ENCODE measurements at places on chromosomes 11 and 22. TPM values are rescaled to one million over a fixed set of nuclear protein-coding genes. Genes with fewer than 3 reads are reported as not detected.

SDHAF2 gene
- 29.9 TPM for polyA plus RNA-seq

RBX1 gene
- 59.5 TPM for polyA plus RNA-seq

ANKK1 gene
- polyA plus RNA-seq, result 0.26 TPM

- DNase-seq, result no peak
These were observed 6.3 kb upstream of the CYP2R1 start for GRCh38 chr11:14898355-14898754.

DNA sequence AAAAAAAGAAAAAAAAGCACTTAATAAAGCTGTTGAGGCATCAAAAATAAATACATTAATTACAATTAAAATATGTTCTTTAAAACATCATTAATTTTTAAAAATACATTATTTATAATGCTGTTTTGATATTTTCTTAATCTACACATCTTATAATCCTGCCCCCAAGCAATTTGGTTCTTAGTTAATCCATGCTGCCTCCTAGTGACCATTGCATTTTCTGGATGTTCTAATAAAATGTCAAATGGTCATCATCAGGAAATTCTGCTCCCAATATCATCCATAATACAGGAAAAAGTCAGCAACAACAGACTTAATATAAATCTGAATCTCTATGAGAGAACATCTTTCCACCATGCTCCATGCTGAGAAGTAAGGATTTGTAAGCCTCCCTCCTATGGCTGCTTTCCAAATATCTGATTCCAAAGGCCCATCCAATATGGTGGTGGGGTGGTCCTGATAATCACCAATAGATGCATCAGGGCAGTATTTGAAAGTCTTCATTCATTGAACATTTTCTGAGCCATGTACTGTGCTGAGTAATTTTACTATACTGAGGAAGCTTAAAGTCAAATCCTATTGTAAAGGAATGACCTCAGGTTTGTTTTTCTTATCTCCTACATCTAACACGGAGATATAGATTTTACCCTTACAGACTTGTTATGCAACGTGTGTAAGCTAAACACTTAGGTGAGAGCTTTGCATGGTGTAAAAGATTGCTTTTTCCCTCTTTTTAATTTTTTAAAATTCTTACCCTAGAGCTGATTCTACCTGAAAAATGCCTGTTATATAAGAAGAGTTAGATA lies 124.7 kb upstream of the BMAL1 start:
- DNase-seq, result no peak

Measured in hindlimb muscle (tissue), 1 donor.